ENCODE measurements at places on chromosomes 6 and 20.

DNA sequence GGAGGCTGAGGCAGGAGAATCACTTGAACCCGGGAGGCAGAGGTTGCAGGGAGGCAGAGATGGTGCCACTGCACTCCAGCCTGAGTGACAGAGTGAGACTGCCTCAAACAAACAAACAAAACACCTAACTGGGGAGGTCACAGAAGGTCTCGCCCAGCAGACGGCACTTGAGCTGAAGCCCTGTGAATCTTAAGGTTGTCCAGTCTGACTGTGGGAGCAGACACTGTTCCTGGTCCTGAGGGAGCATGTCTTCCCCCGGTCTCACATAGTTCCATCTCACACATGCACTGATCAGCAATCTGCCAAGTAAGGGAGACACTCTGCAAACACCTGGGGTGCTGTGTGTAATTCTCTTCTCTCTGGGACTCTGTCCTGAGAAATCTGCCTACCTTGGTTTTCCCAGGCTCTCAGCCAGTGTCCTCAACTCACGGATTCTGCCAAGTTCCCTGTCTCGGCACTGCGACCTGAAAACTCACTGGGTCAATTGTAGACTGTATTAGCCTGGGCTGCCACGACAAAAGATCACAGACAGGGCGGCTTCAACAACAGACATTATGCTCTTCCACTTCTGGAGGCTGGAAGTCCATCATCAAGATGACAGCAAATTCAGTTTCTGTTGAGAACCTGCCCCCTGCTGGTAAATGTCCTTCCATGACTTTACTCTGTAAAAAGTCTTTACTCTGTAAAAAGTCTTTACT, 94.3 kb downstream of the JPH2 start:
- no peak for DNase-seq

DNA sequence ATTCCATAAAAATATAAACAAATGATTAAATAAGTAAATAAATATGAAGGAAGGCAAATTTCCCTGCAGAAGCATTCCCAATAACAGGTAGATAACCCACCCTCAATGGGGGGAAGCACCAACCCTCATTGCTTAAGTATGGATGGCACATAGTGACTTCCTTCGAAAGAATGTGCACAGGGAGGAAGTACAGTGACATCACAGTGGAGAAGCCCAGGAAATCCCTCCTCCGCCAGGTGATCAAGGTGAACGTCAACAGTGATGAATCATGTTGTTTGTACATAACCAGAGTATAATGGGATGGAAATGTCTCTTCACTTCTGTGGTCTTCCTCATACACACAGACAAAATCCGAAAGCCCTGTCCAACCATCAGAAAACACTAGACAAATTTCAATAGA, 267.9 kb downstream of the THBS2 start:
- no peak for DNase-seq

DNA sequence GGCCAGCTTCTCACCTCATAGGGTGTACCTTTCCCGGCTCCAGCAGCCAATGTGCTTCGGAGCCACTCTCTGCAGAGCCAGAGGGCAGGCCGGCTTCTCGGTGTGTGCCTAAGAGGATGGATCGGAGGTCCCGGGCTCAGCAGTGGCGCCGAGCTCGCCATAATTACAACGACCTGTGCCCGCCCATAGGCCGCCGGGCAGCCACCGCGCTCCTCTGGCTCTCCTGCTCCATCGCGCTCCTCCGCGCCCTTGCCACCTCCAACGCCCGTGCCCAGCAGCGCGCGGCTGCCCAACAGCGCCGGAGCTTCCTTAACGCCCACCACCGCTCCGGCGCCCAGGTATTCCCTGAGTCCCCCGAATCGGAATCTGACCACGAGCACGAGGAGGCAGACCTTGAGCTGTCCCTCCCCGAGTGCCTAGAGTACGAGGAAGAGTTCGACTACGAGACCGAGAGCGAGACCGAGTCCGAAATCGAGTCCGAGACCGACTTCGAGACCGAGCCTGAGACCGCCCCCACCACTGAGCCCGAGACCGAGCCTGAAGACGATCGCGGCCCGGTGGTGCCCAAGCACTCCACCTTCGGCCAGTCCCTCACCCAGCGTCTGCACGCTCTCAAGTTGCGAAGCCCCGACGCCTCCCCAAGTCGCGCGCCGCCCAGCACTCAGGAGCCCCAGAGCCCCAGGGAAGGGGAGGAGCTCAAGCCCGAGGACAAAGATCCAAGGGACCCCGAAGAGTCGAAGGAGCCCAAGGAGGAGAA, 10.5 kb downstream of the GNAS-AS1 start:
- DNase-seq, result no peak

GRCh38 chr6:136525586-136526195, 24.5 kb downstream of the MAP7 start:
- DNase-seq, result no peak

GRCh38 chr6:111490067-111490466, 7.0 kb upstream of the REV3L start:
- DNase-seq, result no peak

GRCh38 chr6:46000905-46001304, 14.8 kb downstream of the CLIC5 start:
- DNase-seq, result no peak

DNA sequence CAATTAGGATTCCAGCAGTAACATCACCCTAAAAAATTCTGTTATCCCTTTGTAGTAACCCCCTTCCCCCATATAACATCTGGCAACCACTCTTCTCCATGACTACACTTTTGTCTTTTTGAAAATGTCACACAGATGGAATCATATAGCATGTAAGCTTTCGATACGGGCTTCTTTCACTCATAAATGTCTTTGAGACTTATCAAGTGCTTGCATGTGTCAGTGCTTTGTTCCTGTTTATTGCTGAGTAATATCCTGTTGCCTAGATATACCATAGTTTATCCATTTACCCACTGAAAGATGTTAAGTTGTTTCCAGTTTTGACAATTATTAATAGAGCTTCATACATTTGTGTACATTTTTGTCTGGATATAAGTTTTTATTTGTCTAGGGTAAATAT, 10.4 kb upstream of the SNPH start:
- no peak for DNase-seq

DNA sequence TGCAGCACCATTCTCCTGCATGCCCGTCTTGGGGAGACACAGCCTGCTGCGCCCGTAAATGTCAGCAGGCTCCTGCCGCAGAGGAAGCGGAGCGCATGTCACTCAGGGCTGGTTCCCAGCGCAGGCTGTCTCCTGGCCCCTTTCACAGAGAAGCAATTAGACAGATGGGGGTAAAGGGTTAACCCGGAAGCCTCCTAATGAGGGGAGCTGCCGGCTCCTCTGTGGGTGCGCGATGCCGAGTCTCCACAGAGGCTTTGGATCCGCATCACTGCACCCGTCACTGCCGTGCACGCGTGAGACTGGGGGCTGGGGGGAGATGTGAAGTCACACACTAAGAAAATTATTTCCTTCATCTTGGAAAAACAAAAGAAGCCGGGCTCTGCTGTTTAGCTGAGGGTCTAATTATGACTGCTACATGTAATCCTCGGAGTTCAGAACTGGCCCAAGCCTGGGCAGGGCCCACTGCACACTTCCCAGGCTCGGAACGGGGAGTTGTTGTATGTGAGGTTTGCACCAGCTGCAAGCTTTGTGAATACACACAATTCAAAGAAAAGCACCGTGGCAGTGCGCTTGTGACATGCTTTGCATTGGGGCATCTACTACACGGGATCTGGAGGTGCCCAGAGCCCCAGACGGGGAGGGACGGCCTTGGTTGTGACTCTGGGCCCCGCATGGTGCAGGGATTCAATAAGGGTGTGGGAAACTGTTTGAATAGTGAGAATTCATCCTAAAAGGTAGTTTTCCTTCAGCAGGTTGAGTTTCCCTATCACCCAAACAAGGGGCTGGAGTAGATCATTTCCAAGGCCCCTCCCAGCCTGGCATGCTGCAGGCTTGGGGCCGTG, 331.6 kb downstream of the TAF4 start:
- no peak for DNase-seq

DNA sequence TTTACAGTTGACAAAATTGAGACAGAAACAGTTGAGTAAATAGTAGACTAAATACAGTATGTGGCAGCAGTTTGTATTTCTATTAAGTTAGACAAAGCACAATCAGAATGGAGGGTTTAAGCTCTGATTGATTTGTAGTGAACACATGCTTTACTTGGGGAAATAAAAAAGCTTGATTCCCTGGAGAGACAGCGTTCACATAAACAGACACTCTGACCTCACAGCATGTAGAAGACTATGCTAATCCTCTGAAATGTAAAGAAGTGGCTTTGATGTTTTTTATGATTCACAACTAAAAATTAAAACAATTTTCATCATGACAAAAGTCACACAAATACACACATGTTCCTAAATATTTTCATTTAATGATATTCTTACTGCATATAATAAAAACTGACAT, 126.9 kb upstream of the FAM83B start:
- no peak for DNase-seq

DNA sequence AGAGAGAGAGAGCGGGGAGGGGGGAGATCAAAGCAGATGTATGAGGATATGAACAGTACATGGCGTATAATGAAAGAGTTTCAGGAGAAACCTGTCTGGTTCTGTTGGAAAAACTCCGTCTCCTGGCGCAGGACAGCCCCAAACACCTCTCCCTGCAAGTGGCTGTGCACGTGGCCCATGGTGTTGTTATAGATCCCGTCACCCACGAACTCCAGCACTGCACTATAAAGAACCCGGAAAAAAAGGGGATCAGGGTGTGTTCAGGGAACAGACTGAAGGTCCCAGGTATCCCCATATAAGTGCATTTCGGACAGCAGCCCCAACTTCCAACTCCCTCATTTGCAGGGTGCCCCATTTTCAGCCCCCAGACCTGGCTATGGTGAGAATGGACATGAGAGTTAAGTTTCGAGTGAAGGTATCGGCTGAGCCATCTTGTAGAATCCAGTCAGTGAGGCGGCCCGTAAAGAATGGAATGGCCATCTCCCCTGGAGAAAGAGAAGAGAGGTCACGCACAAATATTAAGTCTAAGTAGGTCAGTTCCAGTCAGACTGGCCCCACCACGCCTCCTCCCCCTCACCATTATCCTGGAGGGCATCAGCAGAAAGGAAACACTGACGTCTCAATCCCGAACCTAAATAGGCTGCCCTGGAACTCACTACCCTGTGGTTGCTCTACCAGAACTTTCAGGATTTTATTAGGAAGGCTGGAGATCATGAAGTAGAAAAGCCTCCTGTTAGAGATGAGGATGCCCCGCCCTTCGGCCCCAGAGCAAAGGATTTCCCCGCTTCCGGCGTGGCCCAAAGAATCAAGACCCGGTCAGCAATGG, 1.3 kb downstream of the TAP1 start:
- no peak for DNase-seq

GRCh38 chr20:22814471-22815205, 220.5 kb upstream of the SSTR4 start:
- no peak for DNase-seq

DNA sequence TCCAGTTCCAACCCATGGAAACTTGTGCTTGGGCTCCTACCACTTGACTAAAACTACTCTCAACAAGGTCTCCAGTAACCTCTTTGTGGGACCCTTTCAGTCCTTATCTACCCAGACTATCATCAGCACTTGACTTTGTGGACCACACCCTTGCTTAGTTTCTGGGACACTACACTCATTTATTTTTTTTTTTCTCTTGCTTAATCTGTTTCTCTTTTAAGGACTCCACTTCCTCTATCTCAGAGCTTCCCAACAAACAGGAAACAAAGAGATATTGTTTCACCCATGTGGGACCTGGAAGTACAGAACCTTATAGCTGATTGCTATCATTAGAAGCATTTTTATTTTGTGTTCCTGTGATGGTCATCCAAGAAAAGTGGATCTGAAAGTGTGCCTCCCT, 28.8 kb upstream of the ME1 start:
- DNase-seq, result no peak

- DNase-seq, result no peak
Measured at GRCh38 chr6:137581019-137581707, 87.0 kb upstream of the OLIG3 start.

DNA sequence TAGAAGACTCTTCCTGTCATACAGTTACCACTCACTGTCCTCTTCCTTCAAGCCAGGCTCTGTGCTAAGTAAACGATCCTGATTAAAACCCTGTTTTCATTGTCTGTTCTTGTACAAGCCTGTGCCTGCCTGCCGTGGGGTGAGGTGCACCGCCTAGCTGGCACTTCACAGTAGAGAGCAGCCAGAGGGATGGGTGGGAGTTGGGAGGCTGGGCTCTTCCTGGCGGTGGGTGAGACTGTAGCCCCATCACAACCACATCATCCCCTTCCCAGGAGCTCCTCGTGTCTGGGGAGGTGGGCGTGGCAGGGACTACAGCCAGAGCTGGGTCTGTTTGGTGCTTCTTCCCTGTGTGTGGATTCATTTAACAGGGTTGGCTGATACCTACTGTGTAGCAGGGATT, 382.0 kb downstream of the TAF4 start:
- no peak for DNase-seq

Measured in activated T-helper 1 cell treated with Interleukin-2 at 50 U/mL for 16 hours (primary cell).